KBM-7 (cell line): ENCODE measurements at places on chromosomes 3 and 15.

DNA sequence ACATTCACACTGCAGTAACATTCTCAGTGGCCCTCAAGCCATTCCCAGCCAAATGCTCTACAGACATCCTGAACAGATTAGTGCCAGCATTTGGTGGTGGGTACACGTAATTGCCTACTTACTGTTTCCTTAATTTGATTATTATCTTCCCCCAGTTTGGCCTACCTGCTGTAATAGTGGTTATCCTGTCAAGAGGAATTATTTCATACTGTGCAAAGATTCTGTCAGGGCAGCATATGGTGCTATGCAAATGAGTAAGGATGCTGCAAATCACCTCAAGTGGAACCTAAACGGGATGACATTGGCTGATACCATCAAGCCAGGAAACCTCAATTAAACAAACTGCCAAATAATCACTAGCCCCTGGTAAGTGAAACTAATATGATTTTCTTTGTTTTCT lies 88.7 kb downstream of the SEMA6D start:
- DNase-seq = no peak

GRCh38 chr3:35065891-35066290 lies 573.4 kb upstream of the ARPP21 start:
- no peak for DNase-seq

GRCh38 chr3:5498981-5499380 lies 311.5 kb downstream of the EDEM1 start:
- no peak for DNase-seq

- DNase-seq = peak; percentile 40
Measured at GRCh38 chr3:184531626-184532280, 29.8 kb upstream of the EPHB3 start.

- DNase-seq = no peak
Measured at GRCh38 chr15:97420130-97420529, 540.4 kb upstream of the ARRDC4 start.

- DNase-seq = no peak
Measured at GRCh38 chr3:24242012-24242698, 252.5 kb downstream of the THRB start.
